Stomach (tissue), 19 donors: ENCODE measurements at places on chromosomes 2 and 18. TPM values are rescaled to one million over a fixed set of nuclear protein-coding genes. Genes with fewer than 3 reads are reported as not detected.

DNA sequence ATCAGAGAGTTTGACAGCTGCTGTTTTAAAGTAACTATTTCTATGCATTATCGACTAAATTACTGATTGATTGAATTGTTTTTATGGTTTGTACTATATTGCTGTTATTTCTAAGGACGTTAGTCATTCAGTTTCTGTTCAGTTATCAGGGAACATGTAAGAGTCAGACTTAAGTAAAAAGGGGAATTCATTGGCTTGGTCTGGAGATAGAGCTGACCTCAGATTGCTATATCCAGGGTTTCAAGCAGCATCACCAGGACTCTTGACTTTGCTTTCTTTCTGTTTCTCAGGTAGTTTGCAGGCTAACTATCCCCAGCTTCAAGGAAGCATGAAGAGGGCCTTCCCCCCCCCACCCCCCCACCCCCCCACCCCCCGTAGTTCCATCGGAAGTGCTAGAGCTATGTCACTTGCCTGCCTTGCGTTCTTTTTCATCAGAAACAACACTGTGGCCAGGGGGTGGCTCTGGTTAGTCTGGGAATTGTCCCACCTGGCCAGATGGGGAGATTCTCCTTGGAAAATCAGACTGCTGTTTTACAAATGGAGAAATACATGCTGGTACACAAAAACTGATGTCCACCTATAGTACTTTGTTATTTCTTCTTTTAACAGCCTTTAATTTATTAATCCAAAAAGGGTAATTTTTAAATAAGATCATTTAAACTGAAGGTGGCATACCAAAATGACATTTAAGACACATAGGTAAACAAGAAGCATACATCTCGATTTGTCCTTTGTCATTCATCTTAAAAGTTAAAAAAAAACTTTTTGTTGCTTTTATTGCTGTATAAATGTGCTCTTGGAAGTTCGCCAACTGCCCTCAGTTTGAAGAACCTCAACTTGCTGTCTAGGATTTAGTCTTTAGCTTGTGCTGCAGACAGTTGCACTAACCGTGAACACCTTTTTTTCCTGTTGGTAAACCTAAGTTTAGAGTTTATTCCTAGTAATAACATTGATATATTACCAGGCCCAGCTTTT is 9.4 kb downstream of the SMAD4 start:
- peaks cover 5% of the 10 kb centered on the region for H3K36me3 ChIP-seq
- no peaks in the 10 kb centered on the region for H3K27me3 ChIP-seq

DNA sequence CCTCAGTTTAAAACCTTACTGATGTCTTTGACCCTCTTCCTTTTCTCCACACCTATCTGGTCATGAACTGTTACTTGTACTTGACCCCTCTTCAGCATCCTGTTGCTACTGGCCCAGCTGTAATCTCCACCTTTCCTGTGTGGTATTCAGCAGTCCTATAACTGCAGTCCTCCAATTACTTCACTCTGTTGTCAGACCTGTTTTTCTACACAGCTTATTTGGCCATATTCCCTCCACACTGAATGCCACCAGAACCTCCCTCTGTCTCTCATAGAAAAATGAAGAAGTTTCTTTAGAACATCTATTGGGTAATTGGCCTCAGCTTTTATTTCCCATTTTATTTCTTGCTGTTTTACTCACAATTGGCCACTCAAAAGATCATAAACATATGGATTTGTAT is 155.4 kb downstream of the ASXL3 start:
- no peaks in the 10 kb centered on the region for H3K27me3 ChIP-seq
- no peak overlapping the region for H3K27ac ChIP-seq
- no peaks in the 10 kb centered on the region for H3K4me1 ChIP-seq
- H3K36me3 ChIP-seq = peaks cover 1% of the 10 kb centered on the region

DNA sequence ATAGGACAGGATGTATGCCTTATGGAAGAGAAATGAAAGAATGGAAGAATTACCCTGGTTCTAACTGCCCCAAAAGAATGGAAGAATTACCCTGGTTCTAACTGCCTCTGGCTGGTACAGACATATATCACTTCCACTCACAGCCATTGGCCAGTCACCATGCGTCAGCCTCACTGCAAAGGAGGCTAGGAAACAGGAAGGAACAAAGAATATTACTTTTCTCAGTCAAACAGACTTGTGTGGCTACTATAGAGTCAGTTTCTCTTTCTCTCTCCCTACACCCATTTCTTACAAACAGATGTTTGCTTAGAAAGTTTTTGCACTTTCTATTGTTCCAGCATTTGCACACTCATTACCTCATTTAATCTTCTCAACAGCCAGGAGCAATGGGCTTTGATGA is 1111.1 kb upstream of the KLHL29 start:
- no peaks in the 10 kb centered on the region for H3K4me1 ChIP-seq
- H3K36me3 ChIP-seq = no peaks in the 10 kb centered on the region
- no peak for DNase-seq
- H3K4me3 ChIP-seq = no peak overlapping the region
- H3K27ac ChIP-seq = no peak overlapping the region
- no peaks in the 10 kb centered on the region for H3K27me3 ChIP-seq

DNA sequence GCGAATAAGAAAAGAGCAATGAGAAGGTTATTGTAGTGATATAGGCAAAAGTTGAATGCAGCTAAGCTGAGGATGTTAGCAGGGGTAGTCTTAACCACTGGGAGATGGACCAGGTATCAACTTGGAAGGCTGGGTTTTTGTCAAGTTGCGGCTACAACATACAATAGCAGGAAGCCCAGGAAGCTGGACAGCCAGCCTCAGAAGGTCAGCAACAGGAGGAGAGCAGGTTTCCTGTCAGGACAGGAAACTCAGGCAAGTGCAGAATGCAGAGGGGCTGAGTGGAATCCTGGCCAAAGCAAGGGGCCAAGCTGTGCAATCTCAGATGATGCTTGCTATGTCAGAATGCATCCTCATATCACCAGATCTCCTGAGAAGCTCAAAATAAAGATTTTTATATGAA is 530.0 kb upstream of the ID2 start:
- no peaks in the 10 kb centered on the region for H3K27me3 ChIP-seq
- no peak overlapping the region for H3K4me3 ChIP-seq
- no peaks in the 10 kb centered on the region for H3K4me1 ChIP-seq

DNA sequence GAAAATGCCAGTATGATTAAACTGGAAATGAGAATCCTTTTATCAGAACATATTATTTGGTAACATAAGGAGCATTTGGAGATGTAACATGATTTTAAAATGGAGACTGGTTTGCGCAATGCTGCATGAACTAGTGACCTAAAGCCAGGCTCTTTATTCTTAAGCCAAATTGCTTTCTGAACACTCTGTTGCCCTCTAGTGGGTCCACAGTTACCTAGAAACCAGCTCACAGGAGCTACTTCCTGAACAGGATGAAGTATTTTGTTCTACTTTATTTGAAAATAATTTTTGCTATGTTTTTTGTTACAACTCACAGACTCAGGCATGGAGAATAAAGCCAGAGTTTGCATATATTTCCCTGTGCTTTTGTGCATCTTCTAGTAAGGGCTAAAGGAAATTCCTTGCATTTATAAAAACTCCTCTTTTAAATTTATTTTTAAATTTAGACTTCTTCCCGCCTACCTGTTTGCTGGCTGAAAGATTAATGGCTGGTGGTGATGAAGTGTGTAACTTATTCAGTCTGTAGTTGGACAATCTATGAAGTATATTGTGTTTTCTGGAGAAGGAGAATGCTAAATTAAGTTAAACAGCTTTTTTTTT is 146.7 kb downstream of the PARD3B start:
- no peaks in the 10 kb centered on the region for H3K36me3 ChIP-seq
- no peaks in the 10 kb centered on the region for H3K27me3 ChIP-seq
- H3K27ac ChIP-seq = no peak overlapping the region

DNA sequence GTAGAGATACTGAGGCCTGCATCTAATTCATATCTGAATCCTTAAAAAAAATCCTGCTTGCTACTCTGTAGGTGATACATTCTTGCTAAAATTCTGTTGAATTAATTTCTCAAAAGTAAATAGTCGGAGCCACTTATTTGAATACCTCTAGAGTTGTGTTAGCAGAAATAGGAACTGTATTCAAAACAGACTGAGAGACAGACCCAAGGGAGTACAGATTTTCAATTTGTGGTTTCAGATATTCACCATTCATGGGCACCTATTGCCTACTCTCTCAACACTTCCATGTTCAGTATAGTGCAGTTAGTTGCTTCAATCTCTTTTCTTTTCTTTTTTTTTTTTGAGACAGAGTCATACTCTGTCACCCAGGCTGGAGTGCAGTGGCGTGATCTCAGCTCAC is 46.6 kb upstream of the CTLA4 start:
- no peak overlapping the region for H3K4me3 ChIP-seq
- peaks cover 8% of the 10 kb centered on the region for H3K4me1 ChIP-seq
- H3K36me3 ChIP-seq = no peaks in the 10 kb centered on the region
- H3K27me3 ChIP-seq = no peaks in the 10 kb centered on the region
- H3K27ac ChIP-seq = no peak overlapping the region
- DNase-seq = no peak

- H3K4me3 ChIP-seq = no peak overlapping the region
- H3K27me3 ChIP-seq = no peaks in the 10 kb centered on the region
- no peak for DNase-seq
- H3K27ac ChIP-seq = no peak overlapping the region
- H3K4me1 ChIP-seq = no peaks in the 10 kb centered on the region
Observed at GRCh38 chr2:37713258-37713700, 41.8 kb upstream of the CDC42EP3 start.

GRCh38 chr18:63299837-63300745 is 19.5 kb downstream of the BCL2 start:
- no peak overlapping the region for H3K4me3 ChIP-seq
- no peaks in the 10 kb centered on the region for H3K27me3 ChIP-seq
- DNase-seq = no peak
- no peaks in the 10 kb centered on the region for H3K4me1 ChIP-seq
- no peaks in the 10 kb centered on the region for H3K36me3 ChIP-seq

DNA sequence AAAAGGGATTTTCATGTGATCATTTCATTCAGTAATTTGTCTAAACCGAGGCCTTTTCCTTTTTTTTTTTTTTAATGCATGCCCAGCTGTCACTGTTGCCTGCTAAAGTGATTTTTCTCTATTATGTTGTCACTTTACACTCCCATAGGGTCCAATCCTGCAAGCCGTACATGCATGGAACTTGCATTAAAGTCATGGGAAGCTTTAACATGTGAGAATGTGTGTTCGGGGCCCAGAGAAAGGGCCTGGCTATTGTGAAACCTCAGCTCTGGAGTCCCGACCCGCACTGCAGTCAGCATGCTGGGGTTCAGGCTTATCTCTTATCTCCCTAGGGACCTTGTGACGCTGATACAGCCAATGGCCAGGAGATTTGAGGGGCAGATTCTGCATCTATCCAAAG is 474.6 kb downstream of the SLC4A3 start:
- no peaks in the 10 kb centered on the region for H3K36me3 ChIP-seq
- no peak overlapping the region for H3K4me3 ChIP-seq
- H3K27me3 ChIP-seq = peaks cover 9% of the 10 kb centered on the region
- no peak for DNase-seq
- H3K27ac ChIP-seq = no peak overlapping the region
- H3K4me1 ChIP-seq = no peaks in the 10 kb centered on the region

DNA sequence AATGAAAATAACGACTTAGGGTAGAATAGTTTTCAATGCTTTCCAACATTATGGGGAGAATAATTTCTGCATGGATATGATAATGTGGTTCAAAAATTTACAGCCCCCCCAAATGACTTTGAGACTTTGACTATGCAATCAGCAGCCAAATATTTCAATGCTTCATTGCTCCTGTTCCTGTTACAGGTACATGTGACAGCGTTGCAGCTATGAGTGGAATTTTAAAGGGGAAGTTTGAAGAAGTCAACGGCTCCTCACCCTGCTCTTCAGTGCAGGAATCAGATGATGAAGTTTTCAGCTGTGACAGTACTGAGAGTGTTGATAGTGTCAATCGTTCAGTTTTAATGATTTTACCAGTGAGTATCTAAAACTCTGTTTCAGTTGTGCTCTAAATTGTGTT is 25.1 kb downstream of the CSRNP3 start:
- no peak for DNase-seq
- no peak overlapping the region for H3K27ac ChIP-seq
- no peak overlapping the region for H3K4me3 ChIP-seq
- H3K4me1 ChIP-seq = no peaks in the 10 kb centered on the region

DNA sequence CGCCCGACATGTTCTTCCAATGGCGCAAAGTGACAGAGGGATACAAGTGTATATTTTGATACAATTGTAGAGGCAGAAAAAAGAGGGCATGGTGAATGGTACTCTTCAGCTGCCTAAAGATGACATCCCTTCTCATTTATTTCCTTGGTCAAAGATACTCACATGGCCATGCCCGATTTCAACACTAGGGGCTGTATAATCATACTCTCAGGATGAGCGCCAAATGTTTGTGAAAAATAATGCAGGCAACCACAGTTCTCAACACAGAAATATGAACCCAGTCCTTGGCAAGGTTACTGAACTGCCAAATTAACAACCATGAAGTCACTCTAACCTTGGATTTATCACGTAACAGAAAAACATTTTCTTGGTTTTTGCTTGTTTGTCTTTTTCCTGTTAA is 204.4 kb downstream of the CCDC102B start:
- DNase-seq = no peak
- H3K27me3 ChIP-seq = no peaks in the 10 kb centered on the region
- no peaks in the 10 kb centered on the region for H3K36me3 ChIP-seq
- H3K4me1 ChIP-seq = no peaks in the 10 kb centered on the region
- no peak overlapping the region for H3K4me3 ChIP-seq

- DNase-seq = no peak
- H3K36me3 ChIP-seq = no peaks in the 10 kb centered on the region
Observed at GRCh38 chr2:152846697-152847470, 128.5 kb downstream of the ARL6IP6 start.

DNA sequence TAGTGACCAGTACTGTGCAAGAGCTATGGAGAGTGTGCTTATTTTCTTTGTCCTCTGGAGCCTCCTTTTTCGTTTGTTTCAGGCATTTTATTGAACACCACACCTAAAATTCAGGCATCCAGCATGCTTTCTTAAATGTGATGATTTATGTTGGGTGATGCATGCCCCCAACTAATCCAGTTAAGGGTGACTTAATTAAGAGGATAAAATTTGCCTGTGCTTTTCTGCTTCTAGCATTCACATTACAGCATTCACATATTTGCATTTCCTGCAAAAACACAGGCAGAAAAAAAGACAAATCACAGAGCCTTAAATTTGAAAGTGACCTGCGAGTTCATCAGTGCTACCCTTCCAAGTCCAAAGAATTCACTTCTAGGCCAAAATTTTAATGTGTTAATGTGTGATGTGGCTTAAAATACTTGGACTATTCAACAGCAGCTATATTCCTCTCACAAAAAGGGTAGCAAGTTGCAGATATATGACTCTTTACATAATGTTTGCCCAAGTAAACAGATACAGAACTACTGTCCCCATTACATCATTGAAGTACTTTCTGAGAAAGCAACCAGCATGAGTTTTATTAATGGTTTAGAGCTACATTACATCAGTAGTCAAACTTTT is 286.5 kb downstream of the THSD7B start:
- no peaks in the 10 kb centered on the region for H3K4me1 ChIP-seq
- H3K4me3 ChIP-seq = no peak overlapping the region
- no peak overlapping the region for H3K27ac ChIP-seq
- H3K36me3 ChIP-seq = no peaks in the 10 kb centered on the region

Gene SLC38A11
- 7.2 TPM for total RNA-seq

Gene DQX1
- total RNA-seq = 35.1 TPM

Gene DNAH7
- total RNA-seq = 3.3 TPM

Gene KCTD1
- total RNA-seq = 7.1 TPM

Gene CD8A
- 24.9 TPM for total RNA-seq

Gene GALNT14
- not detected for total RNA-seq

Gene B3GNT7
- 13.4 TPM for total RNA-seq

Gene TNFAIP6
- total RNA-seq = 9.9 TPM

Gene HOXD9
- total RNA-seq = not detected
